ENCODE measurements at places on chromosomes 2 and 18.
A peak's percentile ranks its signal among the peaks of the same experiment; 100 is the strongest.

GRCh38 chr2:51299370-51299769 is 267.4 kb upstream of the NRXN1 start:
- DNase-seq: no peak

- no peak for DNase-seq
These were observed 188.7 kb upstream of the KLHL14 start for GRCh38 chr18:32961538-32961937.

DNA sequence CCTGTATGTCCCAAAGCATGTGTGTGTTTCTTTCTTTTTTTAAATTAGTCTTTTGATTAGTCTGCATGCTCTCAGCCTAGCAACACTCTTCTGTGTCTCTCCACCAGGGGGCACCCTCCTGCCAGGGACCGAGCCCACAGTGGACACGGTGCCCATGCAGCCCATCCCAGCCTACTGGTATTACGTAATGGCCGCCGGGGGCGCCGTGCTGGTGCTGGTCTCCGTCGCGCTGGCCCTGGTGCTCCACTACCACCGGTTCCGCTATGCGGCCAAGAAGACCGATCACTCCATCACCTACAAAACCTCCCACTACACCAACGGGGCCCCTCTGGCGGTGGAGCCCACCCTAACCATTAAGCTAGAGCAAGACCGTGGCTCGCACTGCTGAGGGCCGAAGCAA is 93.8 kb downstream of the NRP2 start:
- DNase-seq: no peak

DNA sequence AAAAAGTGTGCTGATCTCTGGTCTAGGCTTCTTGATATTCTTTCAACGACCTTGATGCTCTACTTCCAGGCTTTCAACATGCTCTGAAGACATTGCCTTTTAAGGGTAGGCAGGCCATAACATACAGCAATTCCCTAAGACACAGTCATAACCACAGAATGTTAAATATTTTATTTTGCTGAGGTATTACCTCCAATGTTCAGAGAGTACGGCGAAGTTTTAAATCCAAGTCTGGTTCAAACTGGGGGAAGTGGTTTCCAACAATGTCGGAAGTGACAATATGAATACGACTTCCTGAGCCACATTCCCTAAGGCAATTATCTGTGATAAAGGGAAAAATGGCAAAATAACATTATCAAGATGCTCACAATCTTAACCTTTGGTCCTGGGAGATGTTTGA is 1077.9 kb upstream of the PIK3C3 start:
- DNase-seq: peak; percentile 4

- DNase-seq: no peak
These were observed 185.9 kb upstream of the HAAO start for GRCh38 chr2:42978175-42978886.

GRCh38 chr2:109260886-109261700 is 132.1 kb downstream of the SH3RF3 start:
- DNase-seq: no peak

- DNase-seq: peak; percentile 54
These were observed 186.2 kb downstream of the DYM start for GRCh38 chr18:49274188-49274714.

- DNase-seq: no peak
These were observed 37.1 kb upstream of the ASAP2 start for GRCh38 chr2:9169349-9170107.

DNA sequence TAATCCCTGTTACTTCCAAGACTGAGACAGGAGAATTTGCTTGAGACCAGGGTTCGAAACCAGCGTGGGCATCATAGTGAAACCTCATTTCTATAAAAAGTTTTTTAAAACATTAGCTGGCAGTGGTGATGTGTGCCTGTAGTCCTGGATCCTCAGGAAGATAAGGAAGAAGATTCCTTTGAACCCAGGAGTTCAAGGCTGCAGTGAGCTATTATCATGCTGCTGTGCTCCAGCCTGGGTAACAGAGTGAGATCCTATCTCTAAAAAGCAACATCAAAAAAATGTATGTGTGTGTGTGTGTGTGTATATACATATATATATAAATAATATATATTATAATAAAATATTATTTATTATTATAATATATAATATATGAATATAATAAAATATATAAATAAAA is 1417.6 kb upstream of the CDH2 start:
- no peak for DNase-seq

DNA sequence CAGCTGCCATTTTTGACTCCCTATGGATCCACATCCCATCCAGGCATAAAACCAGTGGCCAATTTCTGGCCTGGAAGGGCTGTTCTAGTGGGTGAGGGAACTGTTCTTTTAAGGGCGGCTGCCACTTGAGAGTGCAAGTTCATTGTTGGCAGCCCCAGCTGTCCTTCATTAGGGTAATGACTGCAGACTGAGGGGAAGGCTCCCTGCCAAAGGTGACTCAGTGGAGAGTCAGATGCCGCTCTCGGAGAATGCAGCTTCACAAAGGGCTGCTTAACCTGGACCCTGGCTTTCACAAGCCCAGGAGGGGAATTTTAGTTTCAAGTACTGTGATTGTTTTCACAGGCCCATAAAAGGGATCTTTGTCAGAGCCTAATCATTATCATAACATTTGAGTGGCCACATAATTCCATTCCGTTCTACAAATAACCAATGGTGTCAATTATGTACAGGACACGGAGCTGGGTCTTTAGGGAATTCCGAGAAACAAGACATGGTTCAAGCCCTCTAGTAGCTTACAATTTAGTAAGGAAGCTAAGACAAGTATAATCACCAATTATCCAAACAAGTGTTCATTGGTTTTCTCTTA is 235.7 kb downstream of the CDCA7 start:
- peak; percentile 94 for DNase-seq

All from fibroblast of gingiva (primary cell).